ENCODE measurements at places on chromosomes 3 and 15.

DNA sequence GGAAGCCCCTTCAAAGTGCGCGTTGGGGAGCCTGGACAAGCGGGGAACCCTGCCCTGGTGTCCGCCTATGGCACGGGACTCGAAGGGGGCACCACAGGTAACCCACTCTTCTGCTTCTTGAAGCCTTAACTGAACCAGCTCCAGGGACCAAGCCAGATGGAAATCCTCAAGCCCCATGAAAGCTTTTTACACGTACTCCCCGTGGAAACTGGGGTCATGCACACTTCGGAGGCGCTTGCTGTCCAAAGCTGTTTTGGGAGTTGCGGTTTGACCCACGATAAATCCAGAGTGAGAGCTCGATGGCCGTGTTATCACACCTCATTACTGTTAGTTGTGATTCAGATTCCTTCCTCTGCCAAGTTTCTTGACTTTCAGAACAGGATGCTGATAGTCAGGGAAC, 47.5 kb downstream of the DNASE1L3 start:
- no peak for DNase-seq

DNA sequence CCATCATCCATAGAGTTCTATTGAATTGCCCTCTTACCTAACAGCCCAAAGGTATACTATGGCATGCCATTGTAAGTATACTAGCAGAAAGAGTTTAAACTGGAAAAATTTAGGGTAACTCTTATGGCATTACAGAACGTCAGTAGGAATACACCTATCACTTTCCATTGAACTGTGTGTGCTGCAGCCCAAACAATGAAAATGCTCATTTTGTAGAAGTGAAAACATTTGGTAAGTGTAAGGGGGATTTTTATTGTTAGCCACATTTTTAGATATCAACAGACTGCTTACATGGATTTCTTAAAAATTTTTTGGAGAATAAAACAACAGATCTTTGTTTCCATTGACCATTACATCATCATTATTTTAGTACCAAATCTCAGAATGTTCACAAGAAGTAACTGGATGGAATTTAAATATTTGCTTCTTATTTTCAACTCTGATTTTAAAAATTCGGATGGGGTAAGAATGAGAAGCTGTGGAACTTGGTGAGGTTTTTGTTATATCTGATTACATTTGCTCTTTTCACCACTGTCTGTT, 245.9 kb downstream of the UBE2E2 start:
- DNase-seq, result no peak

DNA sequence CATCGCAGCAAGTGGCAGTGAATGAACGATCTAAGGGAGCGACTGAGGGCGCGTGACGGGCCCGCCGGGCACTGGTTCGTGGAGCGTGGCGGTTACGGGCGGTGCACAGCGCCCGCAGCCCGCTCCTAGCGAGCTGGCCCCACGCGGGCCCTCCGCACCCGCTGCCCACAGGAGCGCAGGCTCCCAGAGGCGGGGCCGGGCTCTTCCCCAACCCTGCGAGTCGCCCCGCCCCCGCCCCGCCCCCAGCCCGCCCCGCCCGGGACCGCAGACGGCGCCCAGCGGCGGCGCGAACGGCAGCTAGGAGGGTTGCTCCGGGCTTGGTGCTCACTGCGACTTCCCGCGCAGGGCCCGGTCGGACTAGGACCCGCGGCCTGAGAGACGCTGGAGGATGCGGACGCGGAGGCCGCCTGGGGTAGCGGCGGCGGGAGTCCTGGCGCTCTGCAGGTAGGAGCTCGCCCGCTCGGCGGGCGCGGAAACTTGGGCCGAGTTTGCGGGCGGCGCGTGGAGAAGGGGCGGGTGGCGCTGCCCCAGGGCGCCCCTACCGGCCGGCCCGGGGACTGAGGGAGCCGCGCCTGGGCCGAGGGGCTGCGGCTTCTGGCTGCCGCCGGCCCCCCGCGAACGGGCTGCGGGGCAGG, at the start of gene C15orf39:
Gene C15orf39 (plus strand): TSS at position 267 of the 635 bp plus-strand sequence. CDS start 4,167 bp downstream, outside the sequence.
- DNase-seq, result peak; percentile 77

GRCh38 chr15:63292771-63293170, 15.4 kb downstream of the APH1B start:
- DNase-seq, result no peak

GRCh38 chr3:141371882-141372281, 3.6 kb downstream of the ZBTB38 start:
- no peak for DNase-seq

DNA sequence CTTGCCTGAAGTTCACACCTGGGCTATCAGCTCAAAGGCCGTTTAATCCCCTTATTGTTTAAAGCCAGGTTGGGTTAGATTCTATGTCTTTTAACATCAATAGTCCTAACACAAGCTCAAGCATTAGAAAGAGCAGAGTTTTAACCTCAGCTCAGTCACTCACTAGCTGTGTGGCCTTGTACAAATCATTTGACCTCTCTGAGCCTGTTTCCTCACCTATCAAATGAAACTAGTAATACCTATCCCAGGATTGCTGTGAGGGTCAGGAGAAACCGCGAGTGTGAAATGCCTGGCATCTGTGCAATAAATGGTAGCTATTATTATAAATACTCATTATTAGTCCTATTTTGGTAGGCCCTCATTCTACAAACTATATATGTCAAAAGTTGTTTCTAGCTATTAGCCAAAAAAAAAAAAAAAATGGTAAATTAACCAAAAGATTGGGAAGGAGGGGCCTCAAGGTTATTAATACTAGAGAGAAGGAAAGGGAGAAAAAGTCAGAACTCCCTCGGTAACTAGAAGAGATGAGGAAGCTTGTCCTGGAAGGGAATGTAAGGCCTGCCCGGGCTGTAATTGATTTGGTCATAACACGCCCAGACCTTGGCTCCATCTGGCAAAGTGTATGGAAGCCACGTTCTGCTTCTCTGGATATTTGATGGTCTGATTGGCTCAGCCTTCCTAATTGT, 510.5 kb upstream of the PROK2 start:
- no peak for DNase-seq

DNA sequence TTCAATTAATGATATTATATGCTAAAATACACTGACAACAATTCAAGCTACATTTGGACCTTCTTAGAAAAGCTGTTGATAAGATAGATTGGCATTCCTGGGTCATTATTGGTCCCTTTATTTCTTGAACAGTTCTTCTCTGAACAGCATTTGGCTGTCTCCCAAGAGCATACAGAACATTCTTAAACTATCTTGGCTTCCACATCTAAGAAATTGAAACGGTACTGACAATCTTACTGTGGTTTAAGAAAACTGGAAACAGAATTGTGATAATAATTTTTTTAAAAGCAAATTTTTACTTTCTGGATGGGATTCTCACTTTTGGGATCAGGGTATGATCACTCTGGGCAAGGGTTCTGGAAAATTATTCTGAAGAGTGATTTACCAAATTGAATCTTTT, 161.7 kb upstream of the ZNF385D start:
- no peak for DNase-seq

DNA sequence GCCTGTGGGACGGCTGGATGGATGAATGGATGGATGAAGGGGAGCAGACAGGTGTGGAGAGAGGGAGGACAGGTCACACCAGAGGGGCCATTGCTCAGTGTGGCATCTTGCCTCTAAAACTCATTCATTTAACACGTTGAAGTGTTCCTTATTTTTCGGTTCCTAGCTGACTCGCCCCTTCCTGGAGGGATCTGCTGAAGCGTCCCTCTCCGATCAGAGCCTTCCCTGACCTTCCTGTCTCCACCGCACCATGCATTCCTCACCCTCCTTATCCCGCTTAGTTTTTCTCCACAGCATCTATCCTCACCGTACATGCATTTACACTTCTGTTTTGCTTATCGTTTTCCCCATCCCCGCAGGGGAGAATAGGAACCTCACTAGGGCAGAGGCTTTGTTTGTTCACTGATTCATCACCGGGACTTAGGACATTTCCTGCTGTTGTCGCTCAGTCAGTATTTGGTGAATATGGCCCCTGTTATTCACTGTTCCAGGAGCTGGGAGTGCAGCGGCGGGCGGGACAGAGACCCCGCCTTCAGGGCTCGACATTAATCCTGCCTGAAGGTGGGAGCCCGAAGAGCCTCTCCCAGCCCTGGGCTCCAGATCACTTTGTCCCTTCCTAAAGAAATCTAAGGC, 32.0 kb downstream of the FOXL2 start:
- no peak for DNase-seq

- peak; percentile 63 for DNase-seq
These were observed 21.2 kb downstream of the NGRN start for GRCh38 chr15:90286678-90287077.

- no peak for DNase-seq
These were observed 332.7 kb upstream of the ADAMTS9 start for GRCh38 chr3:65020281-65021160.

- DNase-seq, result no peak
These were observed 145.6 kb upstream of the SLC2A2 start for GRCh38 chr3:171172070-171172469.

DNA sequence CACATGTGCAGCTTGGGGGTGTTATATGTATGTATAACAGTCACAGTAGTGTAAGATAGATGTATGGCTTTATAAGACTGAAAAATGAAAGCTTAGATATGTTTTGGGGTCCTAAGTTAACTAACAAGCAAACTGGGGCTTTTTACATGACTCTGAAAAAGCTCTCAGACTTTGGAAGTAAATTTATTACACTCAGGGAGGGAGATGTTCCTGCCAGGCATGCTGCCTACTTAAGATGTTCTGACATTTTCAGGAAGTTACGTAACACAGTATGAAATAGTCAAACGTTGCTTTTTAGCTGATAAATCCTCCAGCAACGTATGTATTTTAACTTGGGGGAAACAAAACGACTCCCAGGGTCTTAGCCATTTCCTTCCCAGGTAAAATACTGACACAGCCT, 1.7 kb upstream of the IFT57 start:
- DNase-seq, result no peak

- DNase-seq, result no peak
These were observed 28.7 kb upstream of the LHFPL4 start for GRCh38 chr3:9582332-9582731.

DNA sequence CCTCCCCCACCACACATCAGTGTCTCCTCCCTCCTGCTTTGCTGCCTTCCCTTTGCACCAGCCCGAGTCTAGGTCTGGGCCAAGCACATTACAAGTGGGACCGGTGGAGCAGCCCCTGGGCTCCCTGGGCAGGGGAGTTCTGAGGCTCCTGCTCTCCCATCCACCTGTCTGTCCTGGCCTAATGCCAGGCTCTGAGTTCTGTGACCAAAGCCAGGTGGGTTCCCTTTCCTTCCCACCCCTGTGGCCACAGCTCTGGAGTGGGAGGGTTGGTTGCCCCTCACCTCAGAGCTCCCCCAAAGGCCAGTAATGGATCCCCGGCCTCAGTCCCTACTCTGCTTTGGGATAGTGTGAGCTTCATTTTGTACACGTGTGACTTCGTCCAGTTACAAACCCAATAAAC, 2.3 kb upstream of the ABCF3 start:
- DNase-seq, result no peak

GRCh38 chr3:5122741-5123706, 932 bp downstream of the ARL8B start:
- DNase-seq, result peak; percentile 30

- DNase-seq, result no peak
These were observed 81.9 kb upstream of the ADAMTSL3 start for GRCh38 chr15:83571820-83572707.

DNA sequence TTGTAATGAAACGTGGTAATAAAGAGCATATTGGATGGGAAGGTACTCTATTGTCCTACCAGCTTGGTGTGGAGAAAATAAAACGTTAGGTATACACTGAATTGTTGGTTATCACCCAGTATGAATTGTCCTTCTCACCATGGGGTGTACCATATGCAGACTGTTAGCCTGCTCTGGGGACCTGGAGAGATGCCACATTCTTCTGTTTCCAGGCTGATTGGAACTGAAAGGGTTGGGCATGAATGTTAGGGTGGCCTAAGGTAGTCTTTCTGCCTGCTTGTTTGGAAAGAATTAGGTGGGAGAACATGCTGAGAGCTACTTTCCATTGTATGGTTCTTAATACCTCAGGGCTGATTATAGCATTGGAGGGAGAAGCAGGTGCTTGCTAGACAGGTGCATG, 340.6 kb downstream of the PTPRG start:
- DNase-seq, result no peak

- no peak for DNase-seq
These were observed 5.4 kb downstream of the TARS3 start for GRCh38 chr15:101718896-101719295.

DNA sequence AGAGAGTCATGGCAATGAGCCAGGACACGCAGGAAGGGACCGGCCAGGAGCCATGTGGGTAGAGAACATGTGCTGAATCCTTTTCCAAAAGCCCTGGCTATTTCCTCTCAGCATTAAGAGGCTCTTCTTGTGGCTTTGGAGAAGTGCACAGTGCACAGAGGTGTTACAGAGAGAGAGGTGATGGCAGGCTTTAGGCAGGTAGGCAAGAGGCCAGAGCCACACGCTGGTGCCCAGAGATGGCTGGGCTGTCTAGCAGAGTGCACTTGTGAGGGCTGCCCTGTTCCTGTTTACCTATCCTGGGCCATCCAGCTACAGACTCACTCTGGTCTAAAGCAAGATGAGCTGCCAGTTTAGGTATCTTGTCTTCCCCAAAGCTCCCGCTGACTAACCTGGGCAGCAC, 402.6 kb downstream of the OCA2 start:
- DNase-seq, result no peak

GRCh38 chr3:78003090-78003489, 963.2 kb downstream of the ROBO2 start:
- DNase-seq, result no peak

GRCh38 chr15:90646662-90647305, 70.4 kb upstream of the BLM start:
- no peak for DNase-seq

DNA sequence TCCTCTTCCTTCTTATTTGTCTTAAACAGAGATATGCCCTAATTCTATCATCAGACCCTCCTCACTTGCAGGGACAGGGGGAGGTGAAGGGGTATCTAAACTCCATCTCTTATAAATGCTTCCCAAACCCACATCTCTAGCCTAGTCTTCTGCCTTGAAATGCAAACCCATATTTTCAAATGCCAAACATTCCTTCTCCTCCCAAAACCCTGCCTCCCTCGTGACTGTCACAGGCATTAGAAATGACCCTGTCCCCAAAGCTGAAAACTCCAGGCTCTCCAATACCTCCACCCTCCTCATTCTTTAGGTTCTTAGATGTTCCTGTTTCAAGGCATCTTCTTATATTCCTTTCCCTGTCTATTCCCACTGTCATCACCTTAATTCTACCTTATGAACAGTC, 191.0 kb downstream of the ERC2 start:
- no peak for DNase-seq

DNA sequence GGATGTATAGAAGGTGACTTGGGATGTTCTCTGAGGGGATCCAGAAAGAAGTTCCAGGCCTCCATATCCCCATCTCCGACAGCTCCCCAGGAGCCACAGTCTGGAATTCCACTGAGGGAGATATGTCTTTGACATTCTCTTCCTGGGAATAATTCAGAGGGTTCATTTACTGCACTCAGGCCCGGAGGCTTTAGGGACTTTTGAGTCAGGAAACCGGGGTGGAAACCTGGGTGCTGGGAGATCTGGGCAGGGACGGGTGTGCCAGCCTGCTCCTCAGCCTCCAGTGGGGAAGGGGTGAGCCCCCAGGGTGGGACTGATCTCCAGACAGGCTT, 147.7 kb downstream of the SMAD6 start:
- no peak for DNase-seq

- no peak for DNase-seq
These were observed 2.0 kb downstream of the ACAN start for GRCh38 chr15:88805031-88805780.

GRCh38 chr15:67691450-67691849, 133.9 kb upstream of the SKOR1 start:
- no peak for DNase-seq
